ENCODE measurements at places on chromosomes 1 and 21.

DNA sequence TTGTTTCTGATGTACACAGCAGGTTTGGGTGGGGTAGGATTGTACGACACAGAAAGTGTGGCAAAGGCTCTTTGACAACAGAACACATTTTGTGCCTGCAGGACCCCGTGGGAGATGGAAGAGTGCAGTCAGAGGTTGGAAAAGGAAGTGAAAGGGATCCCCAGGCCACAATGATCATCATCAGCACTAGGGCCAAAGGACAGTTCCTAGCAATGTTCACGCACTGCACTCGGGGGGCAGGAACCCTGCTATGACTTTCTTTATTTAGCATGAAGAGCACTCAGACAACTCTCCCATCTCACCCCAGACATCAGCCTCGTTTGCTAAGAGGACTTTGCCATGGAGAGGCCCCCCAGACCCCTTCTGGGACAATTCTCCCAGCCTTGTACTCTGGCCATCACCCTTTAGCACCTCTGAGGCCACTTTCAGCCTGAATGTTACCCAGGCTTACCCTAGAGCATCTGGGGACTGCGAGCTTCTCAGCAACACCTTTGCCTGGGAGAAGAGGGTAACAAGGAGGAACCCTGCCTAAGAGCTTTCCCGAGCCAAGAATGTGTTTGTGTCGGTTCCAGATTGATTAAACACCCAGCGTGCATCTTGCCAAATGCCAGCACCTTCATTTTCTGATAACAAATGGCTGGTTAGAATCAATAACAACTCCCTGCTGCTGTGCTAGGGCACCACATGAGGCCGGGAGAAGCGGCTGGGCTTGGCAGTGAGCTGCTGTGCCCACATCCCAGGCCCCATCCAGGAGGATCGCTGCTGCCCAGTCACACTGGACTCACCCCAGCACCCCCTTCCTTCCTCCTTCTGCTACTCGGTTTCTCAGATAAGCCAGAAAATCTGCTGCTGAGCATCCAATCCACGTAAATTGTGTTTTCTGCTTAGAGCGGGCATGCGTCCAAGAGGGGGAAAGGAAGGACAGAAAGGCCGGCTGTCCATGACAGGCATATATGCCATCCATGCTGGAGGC, 633.1 kb downstream of the AJAP1 start:
- DNase-seq, result no peak

GRCh38 chr1:87292684-87293493, 35.8 kb upstream of the LMO4 start:
- DNase-seq, result peak; percentile 70

- no peak for DNase-seq
These were observed 26.6 kb downstream of the S100A10 start for GRCh38 chr1:151967091-151967490.

- DNase-seq, result no peak
These were observed 33.0 kb downstream of the FOXJ3 start for GRCh38 chr1:42302034-42302433.

DNA sequence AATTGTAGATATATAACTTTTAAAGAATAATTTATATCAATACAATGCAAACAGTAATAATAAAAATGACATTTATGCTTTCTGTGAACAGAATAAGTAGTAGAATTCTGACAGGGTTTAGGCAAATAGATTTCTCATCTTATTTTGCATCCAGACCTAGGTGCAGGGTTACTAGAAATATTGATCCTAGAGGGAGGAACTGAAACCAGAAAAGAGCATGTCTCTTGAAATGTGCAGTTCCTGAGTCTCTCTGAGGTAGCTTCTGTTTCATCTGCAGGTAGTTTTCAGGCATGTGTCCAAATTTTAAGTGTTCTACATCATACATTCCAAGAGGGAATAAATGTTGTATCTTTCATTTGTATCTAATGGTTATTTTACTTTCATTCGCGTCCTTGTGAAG, 631.9 kb upstream of the ADGRL4 start:
- no peak for DNase-seq

GRCh38 chr1:206702260-206702659, 17.6 kb downstream of the MAPKAPK2 start:
- no peak for DNase-seq

DNA sequence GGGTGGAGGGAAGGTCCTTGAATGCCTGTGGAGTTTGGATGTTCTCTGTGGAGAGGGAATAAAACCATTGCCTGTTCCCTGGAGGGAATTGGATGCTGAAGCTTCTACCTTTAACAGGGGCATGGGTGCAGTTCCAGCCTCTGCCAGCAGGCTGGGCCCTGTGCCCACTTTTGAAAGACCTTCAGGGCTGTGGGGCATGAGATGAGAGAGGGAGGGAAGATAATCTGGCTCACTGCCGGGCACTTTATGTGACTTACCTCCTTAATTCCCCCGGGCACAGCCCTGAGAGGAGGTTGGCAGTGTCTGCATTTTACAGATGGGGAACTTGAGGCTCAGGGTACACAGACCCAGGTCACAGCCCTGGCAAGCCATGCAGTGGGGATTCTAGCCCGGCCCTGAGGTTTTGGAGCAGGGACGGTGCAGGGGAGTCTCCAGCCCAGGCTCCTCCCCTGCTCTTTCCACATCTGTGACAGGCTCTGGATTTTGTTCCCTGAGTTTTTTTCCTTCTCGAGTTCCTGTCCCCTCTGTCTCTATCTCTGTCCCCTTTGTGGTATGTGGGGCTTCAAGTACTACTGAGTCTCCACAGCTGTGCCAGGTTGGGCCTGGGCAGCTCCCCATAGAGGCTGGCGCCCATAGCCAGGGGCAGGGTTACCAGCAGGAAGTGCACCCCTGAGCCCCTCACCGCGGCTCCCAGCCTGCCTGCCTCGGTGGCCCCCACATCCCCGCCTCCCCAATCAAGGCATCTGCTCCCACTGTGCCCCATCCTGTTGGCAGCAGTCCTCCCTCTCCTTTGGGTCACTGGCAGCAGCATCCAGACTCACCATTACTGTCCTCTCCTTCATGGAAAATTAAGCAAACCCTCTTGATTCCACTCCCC, 14.0 kb upstream of the THEMIS2 start:
- DNase-seq, result peak; percentile 86

GRCh38 chr1:94280541-94280940, 43.2 kb upstream of the ARHGAP29 start:
- DNase-seq, result no peak

- peak; percentile 24 for DNase-seq
These were observed 788 bp upstream of the EDEM3 start for GRCh38 chr1:184755226-184756065.

GRCh38 chr1:8422510-8423268, 104.8 kb downstream of the SLC45A1 start:
- peak; percentile 28 for DNase-seq

- no peak for DNase-seq
These were observed 103.2 kb downstream of the ATF6 start for GRCh38 chr1:161869291-161869690.

GRCh38 chr1:40712997-40713396, 21.5 kb downstream of the NFYC start:
- peak; percentile 27 for DNase-seq

GRCh38 chr1:24909388-24909898, 20.6 kb downstream of the RUNX3 start:
- DNase-seq, result no peak

DNA sequence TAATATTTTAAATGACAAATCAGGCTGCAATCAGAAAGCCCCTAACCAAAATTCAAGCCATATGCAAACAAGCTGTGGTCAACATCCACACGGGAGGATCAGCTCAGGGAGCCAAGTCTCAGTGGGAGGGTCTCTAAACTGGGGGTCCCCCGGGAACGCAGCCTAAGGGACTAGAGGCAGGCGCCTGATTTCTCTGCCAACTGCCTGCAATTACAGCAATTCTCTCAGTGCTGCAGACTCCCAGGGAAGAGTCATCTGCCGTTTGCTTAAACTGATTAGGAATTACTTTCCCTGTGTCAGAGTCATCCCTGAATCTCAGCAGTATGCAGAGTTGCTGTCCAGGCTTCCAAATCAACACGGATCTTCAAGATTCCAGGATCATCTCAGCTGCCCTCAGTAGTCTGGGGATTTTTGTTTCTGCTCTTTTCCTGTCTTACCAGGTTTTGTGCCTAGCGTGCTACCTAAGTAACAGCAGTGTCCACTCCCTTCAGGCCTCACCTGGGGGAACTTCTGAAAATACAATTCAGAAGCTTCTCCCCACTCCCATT, 247.8 kb downstream of the RRAGC start:
- DNase-seq, result no peak

DNA sequence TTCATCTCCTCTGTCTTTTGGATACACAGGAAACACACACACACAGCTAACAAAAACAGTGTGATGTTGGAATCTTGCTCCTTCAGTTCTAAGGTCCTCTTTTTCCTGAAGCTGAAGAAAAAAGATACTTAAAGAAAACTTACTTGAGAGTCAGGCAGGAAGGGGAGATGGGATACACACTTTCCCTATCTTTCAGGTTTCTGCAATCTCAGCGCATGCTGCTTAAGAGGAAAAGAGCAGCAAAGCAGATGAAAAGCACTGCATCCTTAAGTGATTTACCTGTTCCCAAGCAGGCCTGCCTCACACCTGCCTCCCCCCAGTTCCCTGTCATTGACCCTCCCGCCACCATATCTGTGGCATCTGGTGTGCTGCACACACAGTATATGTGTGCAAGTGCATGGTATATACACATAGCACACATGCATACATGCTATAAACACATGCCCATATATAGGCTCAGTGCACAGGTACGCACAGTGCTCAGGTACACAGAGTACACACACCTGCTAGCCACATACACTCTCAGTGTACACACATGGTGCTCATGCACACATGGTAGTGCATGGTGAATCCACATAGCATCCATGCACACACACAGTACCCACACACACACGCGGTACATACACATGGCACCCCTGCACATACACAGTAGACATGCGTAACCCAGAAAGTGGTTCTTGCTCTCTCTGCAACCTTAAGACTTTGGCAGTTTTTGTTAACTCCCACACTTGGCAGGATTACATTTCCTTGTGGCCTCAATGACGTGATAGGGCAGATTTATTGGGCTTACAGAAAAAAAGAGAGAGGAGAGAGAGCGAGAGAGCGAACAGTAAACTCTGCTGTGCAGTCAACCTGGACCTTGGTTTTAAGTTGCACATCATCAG, 166.9 kb downstream of the TOMM20 start:
- DNase-seq, result peak; percentile 8

GRCh38 chr1:22334860-22335550, 116.6 kb upstream of the ZBTB40 start:
- no peak for DNase-seq

GRCh38 chr1:97144527-97144926, 422.9 kb downstream of the PTBP2 start:
- no peak for DNase-seq

GRCh38 chr1:54136963-54137533, 15.8 kb downstream of the CDCP2 start:
- DNase-seq, result no peak

DNA sequence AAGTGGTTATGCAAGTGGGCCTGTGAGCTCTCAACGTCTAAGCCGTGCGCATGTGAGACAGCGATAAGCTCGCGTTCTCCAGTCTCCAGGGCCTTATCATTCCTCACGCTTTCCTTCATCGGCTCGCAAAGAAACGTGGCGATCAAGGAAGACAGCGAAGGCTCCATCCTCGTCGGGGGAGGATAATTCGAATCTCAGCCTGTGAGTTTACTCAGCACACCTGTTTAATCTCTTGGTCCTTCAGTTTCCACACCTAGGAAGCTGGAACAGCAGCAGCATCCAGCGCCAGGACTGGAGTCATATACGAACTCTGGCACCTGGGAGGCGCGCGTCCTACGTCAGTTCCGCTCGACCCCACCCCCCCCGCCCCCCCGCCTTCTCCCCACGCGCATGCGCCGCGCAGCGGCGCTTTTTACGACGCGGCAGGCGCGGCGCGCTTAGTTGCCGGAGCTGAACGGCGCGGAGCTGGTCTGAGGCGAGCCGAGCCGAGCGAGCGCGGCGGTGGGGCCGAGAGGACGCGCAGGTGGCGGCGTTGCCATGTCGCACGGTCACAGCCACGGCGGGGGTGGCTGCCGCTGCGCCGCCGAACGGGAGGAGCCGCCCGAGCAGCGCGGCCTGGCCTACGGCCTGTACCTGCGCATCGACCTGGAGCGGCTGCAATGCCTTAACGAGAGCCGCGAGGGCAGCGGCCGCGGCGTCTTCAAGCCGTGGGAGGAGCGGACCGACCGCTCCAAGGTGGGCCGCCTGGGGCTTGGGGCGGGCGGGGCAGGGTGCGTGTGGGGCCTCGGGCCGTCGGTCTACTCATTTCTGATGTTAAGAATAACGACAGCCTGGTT, at the start of gene PITHD1:
PITHD1 (plus strand) TSS at position 440 of the 836 bp plus-strand sequence; CDS start at position 538, 98 bp downstream.
- DNase-seq, result peak; percentile 83

GRCh38 chr1:56137090-56137489, 442.3 kb downstream of the PLPP3 start:
- no peak for DNase-seq

- DNase-seq, result peak; percentile 36
These were observed 45.0 kb upstream of the BCL10 start for GRCh38 chr1:85321237-85321964.

- DNase-seq, result no peak
These were observed 13.5 kb downstream of the COL18A1 start for GRCh38 chr21:45418301-45419071.

DNA sequence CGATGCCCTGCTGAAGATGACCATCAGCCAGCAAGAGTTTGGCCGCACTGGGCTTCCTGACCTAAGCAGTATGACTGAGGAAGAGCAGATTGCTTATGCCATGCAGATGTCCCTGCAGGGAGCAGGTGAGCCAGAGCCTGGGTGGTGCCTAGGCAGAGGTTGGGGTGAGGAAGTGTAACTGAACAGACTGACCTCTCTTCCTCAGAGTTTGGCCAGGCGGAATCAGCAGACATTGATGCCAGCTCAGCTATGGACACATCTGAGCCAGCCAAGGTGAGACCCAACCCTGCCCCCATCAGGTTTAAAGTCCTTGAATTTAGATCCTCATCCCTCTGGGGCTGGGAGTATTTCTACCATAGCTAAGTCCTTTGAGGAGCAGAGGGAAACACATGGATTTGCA, 11.8 kb downstream of the PSMD4 start:
- no peak for DNase-seq

DNA sequence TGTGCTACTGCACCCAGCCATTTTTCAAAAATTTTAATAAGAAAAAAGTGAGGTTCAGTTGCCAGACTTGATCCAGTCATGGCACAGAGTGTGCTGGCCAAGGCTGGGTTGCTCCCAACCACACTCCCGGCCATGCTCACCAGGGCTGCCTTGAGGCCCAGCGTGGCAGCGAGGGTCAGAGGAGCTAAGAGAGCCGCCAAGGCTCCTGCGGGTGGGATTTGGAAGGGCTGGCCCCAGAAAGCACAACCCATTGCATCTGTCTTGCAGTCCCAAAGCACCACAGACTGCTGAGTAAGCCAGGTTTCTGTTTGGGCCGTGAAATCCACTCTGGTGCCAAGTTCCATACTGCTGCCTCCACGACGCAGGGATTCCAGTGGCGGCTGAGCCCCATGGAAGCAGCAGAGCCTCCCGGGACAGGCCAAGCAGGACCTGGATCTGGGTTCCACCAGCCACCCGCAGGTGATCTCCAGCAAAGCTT, 22.6 kb downstream of the ZBTB17 start:
- no peak for DNase-seq

- no peak for DNase-seq
These were observed 17.8 kb upstream of the PPP2R5A start for GRCh38 chr1:212267460-212267859.

DNA sequence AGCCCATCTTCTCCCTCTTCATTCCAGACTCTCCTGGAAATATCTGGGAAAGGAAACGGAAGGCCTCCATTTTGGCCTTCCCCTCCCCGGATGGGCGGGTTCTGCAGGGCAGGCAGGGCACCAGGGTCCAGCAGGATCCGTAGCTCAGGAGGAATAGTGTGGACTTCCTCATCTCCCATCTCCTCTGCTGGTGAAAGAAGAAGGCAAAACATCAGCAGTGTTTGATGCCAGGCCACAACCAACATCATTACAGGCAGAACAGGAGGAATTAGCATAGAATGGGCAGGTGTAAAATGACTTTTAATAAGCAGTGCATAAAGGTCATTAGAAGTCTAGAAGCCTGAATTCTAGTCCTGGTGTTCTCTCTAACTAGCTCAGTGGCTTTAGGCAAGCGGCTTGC, 165.9 kb downstream of the TGFBR3 start:
- DNase-seq, result no peak
